T-cell (primary cell): ENCODE measurements at places on chromosomes 3 and 15.
A peak's percentile ranks its signal among the peaks of the same experiment; 100 is the strongest.

DNA sequence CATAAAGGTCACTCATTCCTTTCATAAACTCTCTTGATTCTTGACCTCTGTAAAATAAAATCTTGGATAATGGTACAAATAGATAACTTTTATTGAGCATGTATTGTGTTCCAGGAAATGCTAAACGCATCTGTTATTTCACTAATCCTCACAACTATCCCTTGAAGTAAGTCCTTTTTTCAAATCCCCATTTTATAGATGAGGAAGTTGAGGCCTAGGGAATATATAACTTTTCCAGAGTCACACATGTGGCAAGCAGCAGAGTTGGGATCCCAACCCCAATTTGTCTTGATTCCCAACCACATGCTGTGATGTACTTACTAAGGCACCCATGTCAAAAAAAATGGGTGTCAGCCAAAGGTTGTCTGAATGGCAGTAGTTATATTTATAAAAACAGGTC lies 6.3 kb downstream of the VPS39 start:
- no peak for DNase-seq

- peak; percentile 85 for DNase-seq
Observed at GRCh38 chr3:112111785-112112402, 21.2 kb downstream of the GCSAM start.

- DNase-seq = no peak
Observed at GRCh38 chr3:37973246-37974054, 17.1 kb upstream of the VILL start.

DNA sequence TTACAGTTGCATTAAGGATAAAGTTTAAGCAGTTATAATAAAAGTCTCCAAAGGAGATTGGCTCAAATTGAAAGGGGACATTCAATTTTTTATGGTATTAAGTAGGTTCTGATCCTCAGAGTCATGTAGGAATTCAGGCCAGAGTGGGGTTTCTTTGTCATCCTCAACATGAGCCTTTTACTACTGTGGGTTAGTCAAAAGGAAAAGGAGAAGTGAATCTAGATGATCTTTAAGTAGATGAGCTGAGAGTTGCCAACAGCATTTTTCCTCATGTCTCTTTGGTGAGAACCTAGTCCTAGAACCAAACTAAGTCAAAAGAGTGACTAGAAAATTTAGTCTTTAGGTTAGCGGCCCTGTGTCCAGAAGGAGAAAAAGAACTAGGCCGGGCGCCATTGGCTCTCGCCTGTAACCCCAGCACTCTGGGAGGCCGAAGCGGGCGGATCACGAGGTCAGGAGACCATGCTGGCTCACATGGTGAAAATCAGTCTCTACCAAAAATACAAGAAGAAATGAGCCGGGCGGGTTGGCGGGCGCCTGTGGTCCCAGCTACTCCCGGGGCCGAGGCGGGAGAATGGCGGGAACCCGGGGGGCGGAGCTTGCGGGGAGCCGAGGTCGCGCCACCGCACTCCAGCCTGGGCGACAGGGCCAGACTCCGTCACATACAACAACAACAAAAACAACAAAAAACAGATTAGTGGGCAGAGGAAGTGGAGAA lies 4.2 kb upstream of the CHL1 start:
- no peak for DNase-seq

DNA sequence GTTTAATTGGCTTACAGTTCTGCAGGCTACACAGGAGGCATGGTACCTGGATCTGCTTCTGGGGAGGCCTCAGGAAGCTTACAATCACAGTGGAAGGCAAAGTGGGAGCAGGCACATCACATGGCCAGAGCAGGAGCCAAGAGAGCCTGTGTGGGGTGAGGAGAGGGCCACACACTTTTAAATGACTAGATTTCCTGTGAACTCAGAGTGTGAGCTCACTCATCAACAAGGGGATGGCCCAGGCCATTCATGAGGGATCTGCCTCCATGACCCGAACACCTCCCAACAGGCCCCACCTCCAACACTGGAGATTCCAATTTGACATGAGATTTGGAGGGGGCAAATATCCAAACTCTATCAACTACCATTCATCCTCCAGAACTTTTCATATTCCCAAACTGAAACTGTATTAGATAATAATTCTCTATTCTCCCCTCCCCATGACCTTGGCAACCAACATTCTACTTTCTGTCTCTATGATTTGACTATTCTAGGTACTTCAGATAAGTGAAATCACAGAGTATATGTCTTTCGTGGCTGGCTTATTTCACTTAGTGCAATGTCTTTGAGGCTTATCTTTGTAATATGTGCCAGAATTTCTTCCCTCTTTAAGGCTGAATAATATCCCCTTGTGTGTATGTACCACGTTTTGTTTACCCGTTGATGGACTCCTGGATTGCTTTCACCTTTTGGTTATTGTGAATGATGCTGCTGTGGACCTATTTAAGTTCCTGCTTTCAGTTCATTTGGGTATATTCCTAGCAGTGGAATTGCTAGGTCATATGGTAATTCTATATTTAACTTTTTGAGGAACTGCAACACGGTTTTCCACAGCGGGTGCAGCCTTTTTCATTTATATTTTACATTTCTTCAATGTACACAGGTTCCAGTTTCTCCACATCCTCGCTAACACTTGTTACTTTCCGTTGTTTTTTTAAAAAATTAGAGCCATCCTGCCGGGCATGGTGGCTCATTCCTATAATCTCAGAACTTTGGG lies 43.8 kb downstream of the TKT start:
- DNase-seq = no peak

DNA sequence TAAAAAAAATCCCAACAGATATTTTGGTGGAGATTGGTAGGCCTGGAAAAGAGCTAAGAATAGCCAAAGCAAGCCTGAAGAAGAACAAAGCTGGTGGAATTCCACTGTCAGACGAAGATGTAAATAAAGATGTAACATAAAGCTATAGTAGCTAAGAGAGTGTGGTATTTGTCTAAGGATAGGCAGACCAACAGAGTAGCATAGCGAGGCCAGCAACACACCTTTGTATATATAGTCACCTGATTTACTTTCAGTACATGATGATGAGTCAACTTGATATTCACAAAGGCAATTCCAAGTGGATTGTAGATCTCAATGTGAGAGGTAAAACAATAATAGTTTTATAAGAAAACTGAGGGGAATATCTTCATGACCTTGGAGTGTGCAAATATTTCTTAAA lies 53.6 kb upstream of the SYN2 start:
- DNase-seq = no peak
